ENCODE measurements at places on chromosomes 2 and 18.

DNA sequence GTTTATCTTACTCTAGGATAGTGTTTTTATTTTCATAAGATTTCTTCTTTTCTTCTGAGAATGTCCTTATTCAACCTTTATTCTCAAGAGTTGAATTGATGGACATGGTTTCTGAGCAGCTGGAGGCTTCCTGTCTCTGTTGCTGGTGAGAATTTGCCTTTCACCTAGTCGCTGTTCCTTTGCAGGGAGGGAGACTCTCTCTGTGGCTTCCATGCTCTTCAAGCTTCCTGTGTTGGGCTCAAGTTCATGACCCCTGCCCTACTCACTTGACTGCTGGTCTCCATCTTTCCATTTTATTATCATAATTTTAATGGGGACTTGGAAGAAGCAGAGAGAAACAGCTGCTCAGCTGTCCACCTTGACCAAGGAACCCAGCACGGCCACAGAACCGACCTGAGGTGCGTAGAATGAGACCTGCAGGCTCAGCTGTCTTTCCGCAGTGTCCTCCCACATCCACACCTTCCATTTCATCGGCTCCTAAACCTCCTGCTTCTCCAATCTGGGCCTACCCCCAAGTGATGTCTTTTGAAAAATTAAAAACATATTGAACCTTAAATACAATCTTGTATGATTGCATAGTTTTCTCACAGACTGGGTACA is 24.2 kb downstream of the TMEM18 start:
- no peak for DNase-seq

DNA sequence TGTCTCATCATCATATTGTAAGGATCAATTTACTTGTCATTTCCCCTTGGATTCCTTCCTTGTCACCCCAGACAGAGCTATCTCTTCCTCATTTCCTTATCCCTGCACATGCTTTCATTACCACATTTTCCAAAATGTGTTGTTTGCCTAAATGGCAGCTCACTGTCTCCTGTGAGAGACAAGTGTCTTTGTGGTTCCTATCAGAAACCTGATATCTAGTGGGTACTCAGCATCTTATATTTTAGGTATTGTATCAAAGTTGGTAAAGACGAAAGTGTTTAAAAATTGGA is 896.0 kb upstream of the PIK3C3 start:
- no peak for DNase-seq

GRCh38 chr2:9145109-9145751 is 61.4 kb upstream of the ASAP2 start:
- no peak for DNase-seq

DNA sequence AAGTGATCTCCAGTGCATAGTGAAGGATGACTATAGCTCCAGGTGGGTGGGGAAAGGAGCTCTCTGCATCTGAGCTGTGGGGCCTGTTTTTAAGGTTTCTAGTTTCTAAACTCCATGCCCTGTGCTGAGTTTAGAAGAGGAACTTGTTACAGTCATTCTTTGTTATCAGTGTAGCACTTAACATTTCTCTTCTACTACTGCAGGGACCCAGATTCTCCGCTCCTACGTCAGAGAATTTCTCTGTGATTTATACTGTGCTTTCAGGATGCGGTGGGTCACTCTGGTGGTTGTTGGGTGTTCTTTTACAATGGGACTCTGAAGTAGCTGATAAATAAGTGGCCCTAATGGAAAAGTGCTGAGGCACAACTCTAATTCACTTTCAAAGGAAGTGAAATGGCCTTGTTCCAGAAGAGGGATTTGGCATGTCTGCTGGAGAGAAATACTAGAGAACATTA is 122.0 kb downstream of the WDSUB1 start:
- DNase-seq, result no peak

GRCh38 chr2:178111743-178112142 is 494 bp upstream of the RBM45 start:
- no peak for DNase-seq

GRCh38 chr2:150230004-150230403 is 257.5 kb downstream of the RND3 start:
- no peak for DNase-seq

DNA sequence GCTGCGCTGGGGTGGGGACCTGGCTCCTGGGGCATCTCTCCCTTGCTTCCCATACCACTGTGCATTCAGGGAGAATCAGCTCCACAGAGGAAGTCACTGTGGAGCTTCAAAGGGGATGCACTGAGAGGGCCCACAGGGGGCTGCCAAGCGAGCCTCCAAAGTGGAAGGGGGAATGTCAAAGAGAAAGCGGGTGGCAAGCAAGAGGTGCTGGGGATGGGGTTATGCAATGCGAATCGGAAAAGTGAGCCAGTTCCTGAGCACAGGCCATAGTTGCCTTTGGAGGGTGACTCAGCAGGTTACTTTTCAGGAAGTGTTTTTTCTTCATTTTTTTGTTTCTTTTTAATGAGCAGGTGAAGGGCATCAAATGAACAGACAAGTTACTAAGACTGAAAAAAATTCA is 17.6 kb downstream of the PMAIP1 start:
- no peak for DNase-seq

DNA sequence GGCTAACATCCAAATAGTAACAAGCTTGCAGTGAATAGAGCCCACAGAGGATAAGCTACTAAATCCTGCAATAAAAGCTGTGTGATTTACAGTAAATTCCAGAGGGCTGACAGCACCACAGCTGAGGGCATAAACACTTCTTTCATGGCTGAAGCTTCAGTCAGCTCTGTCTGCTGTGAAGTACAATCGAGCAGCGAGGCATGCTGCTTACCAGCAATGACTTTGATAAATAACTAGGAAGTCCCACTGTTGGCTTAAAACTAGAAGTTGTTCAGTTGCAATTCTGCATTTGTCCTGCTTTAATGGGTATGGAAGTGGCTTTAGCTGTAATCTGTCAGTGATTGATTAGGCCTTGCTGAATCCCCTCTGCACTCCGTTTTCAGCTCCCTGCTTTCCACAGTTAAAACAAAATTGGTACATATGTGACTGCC is 65.2 kb upstream of the FIGN start:
- no peak for DNase-seq

DNA sequence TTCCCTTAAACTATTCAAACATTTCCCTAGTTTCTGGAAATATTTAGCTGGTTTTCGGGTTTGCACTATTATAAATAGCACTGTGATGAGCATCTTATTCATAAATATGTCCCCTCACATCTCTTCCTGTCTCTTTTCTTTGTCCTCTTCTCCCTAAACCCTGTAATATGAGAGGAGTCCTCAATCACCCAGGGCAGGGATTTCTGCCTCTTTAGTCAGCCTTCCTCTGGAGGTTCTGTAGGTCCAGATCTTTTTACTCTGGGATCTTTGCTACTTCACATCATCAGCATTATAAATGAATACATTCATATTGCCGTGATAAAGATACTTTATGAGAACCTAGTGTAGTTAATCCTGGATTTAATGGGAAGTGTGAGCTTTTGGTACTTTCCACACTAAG is 87.9 kb upstream of the TTN start:
- no peak for DNase-seq

DNA sequence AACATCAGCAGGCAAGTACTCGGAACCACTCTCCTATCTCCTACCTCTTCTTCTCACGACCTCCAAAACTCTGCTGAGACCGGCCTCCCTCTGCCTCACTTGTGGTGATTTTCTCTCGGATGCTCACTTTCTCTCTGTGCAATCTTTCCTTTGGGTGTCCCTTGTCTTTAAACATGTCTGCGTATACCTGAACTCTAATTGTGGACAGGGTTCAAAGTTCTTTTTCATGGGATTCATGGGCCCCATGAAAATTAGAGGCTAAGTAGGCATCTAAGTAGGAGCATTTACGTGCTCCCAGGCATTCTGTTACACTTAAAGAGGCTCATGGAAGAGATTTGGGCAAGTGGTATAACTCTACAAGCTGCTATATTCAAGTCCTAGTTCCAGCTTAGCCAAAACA is 2.1 kb upstream of the PPP1CB start:
- no peak for DNase-seq

- no peak for DNase-seq
These were observed 146.3 kb downstream of the PLCL1 start for GRCh38 chr2:197950724-197951123.

DNA sequence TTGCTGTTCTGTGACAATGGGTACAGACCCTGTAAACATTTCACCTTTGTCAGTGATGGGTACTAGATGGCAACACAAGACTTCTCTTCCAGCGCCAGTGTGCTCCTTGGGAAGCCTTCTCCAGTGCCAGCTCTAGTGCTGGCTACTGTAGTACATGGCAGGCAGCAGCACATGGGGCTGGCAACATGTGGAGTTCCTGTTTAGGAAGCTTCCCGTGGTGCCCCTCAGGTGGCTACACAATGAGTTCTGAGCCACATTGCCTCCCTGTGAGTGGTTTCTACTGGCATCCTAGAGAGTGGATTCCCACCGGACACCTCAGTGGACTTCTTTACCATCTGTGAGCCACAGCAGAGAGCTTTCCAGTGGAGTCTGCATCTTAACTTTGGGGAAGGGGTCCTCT is 302.1 kb downstream of the CYRIA start:
- DNase-seq, result no peak

GRCh38 chr2:65880436-65880835 is 448.0 kb upstream of the SPRED2 start:
- no peak for DNase-seq

- DNase-seq, result no peak
These were observed at the start of gene FMNL2 for GRCh38 chr2:152335016-152335725. Gene FMNL2 (plus strand): TSS chr2:152335174.

GRCh38 chr2:117086174-117086942 is 728.1 kb upstream of the DDX18 start:
- DNase-seq, result no peak

DNA sequence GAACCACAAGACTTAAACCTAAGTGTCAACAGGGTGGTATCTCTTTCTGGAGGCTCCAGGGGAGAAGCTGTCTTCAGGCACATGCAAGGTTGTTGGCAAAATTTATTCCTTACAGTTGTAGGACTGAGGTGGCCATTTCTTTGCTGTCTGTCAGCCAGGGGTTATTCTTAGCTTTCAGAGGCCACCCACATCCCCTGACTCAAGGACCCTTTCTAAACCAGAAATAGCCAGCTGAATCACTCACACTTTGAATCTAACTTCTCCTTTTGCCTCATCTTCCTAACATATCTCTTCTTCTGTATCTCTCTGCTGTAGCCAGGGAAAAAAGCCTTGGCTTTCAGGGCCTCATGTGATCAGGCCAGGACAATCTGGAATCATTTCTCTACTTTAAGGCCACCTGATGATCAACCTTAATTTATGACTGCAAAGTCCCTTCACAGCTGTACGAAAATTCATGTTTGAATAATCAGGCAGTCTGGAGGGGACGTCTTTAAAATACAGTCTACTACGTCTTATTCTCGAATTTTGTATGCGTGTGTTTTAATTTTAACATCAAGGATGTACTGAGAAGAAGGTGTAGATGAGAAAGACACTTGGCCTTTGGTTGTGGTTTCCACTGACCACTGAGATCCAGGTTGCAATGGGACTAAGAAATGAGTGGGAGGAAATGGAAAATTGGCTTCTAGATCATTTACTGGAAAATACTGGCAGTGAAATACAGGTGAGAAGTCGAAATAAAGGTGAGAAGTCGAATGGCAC is 90.4 kb downstream of the DOCK10 start:
- no peak for DNase-seq

DNA sequence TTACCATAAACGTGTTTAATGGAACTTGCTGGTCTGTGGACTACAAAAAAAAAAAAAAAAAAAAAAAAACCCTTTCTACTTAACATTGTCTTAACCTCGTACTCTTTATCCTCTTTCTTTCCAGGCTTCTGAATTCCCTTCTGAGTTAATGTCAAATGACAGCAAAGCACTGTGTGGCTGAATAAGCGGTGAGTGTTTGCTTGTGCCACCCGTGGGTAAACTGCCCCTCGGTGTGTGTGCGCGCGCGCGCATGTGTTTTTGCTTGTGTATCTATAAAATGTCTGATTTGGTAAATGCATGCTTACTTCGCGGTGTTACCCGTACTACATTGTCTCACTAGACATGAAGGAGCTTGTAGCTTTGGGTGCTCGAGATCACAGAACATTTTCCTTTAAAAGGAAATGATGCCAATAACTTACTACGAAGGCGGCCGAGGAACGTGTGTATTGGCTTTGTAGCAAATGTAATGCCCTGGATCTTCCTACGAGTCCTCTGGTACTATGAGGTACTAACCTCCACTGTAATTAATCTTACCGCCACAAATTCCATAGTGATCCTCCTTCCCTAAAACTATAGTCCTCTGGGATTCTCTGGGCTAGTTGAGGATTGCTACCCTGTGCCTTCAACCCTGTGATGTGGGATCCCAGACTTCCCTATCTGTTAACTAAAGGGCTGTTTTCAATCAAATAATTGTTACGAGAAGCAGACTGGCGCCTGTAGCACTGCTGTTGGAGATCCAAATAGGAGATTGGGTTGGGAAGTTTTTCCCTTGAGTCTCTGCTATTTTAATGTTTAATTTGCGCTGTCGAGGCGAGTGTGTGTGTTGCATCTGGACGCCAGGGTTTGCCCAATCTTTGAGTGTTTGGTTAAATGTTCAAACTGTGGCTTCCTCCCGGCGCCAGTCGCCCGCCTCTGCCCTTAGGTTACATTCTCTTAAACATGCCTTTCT is 1.1 kb downstream of the ID2 start:
- no peak for DNase-seq

DNA sequence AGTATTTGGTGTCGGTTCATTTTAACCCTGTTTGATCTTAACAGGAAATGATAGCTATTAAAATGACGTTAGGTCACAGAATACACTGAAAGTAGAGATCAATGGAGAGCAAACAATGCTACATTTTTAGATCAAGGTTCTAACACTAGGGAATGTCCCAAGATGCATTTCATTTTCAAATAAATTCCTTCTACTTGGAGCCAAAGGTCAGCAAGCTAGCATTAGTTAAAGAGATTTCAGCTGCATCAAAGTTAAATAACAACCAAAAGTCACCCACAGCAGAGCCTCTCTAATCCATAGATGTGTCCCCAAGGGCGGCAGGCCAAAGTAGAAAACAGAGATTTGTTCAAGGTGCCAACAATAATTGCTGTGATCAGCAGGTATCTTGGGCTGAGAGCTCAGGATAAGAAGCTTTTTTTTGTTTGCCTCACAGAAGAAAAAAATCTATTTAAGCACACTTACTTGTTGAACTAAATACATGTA is 1233.6 kb upstream of the TMEFF2 start:
- no peak for DNase-seq

GRCh38 chr18:69400253-69400975 is at the start of gene DOK6:
Gene DOK6 (plus strand): TSS chr18:69400888.
- no peak for DNase-seq

GRCh38 chr2:236541008-236541562 is 28.5 kb upstream of the ACKR3 start:
- DNase-seq, result no peak

Data from stimulated activated CD4-positive, alpha-beta T cell treated with anti-CD3 and anti-CD28 coated beads, Interleukin-1b, Interleukin-23, amount 100 ng/mL, for 1 hour (primary cell).